Type B pancreatic cell (in vitro differentiated cells): ENCODE measurements at places on chromosomes 12 and 14.

DNA sequence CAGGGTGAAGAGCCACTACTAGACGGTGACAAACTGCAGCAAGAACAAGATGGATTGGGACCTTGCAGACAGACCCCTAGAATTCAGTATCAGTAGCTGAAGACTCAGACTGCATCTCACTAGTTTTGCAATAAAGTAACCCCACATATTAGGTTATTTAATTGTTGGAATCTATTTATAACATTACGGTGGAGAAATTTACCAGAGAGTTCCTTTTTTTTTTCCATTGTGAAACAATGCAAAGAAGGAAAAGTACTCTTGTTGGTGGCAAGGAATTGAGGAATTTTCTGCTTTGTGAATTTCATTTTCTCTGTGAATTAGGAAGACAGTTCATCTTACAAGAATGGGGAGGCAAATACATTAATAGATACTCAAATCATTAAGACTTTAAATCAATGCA is 185.7 kb upstream of the PPFIA2 start:
- no peak for DNase-seq
- H3K4me3 ChIP-seq = no peak overlapping the region
- no peaks in the 10 kb centered on the region for H3K36me3 ChIP-seq
- H3K4me1 ChIP-seq = no peaks in the 10 kb centered on the region

- H3K36me3 ChIP-seq = peaks cover 6% of the 10 kb centered on the region
- peak overlapping the region; percentile 100 for H3K4me3 ChIP-seq
- peak overlapping the region; percentile 99 for H3K27ac ChIP-seq
- no peaks in the 10 kb centered on the region for H3K27me3 ChIP-seq
- peaks cover 28% of the 10 kb centered on the region for H3K4me1 ChIP-seq
Observed at GRCh38 chr12:100268835-100269564, 2.0 kb downstream of the SCYL2 start.

- no peak for DNase-seq
- peak overlapping the region; percentile 9 for H3K4me3 ChIP-seq
- H3K27ac ChIP-seq = peak overlapping the region; percentile 83
- H3K4me1 ChIP-seq = peaks cover 5% of the 10 kb centered on the region
- H3K27me3 ChIP-seq = no peaks in the 10 kb centered on the region
Observed at GRCh38 chr12:87136330-87136976, 880.3 kb upstream of the MGAT4C start.

- H3K4me1 ChIP-seq = no peaks in the 10 kb centered on the region
- H3K27ac ChIP-seq = no peak overlapping the region
- H3K27me3 ChIP-seq = peaks cover 6% of the 10 kb centered on the region
- DNase-seq = no peak
- no peak overlapping the region for H3K4me3 ChIP-seq
- H3K36me3 ChIP-seq = no peaks in the 10 kb centered on the region
Observed at GRCh38 chr14:78131616-78132015, 38.6 kb upstream of the NRXN3 start.

GRCh38 chr14:91878274-91878673 is 10.9 kb upstream of the TC2N start:
- H3K4me3 ChIP-seq = no peak overlapping the region
- H3K27me3 ChIP-seq = peaks cover 4% of the 10 kb centered on the region

DNA sequence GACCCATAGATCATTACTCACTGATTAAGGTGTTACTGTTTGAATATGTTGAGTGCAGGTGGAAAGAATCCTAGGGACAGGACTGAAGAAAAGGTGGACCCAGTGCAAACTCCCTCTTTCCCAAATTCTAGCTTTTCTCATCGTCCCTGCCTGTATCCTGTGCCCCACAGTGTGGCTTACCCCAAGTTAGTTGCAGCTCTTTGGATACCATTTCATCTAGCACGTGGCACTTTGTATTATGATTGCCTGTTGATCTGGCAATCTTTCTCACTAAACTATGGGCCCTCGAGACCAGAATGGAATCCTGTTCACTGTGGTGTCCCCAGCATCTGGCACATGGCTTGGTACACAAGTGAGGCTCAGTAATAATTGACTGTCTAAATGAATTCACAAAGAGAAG is 66.5 kb downstream of the ELK3 start:
- DNase-seq = no peak
- no peak overlapping the region for H3K4me3 ChIP-seq
- H3K27ac ChIP-seq = no peak overlapping the region
- no peaks in the 10 kb centered on the region for H3K27me3 ChIP-seq

- peaks cover 4% of the 10 kb centered on the region for H3K4me1 ChIP-seq
- peak; percentile 60 for DNase-seq
- H3K27ac ChIP-seq = no peak overlapping the region
- peaks cover 29% of the 10 kb centered on the region for H3K27me3 ChIP-seq
- H3K4me3 ChIP-seq = no peak overlapping the region
Observed at GRCh38 chr12:5907807-5908206, 37.3 kb downstream of the ANO2 start.

DNA sequence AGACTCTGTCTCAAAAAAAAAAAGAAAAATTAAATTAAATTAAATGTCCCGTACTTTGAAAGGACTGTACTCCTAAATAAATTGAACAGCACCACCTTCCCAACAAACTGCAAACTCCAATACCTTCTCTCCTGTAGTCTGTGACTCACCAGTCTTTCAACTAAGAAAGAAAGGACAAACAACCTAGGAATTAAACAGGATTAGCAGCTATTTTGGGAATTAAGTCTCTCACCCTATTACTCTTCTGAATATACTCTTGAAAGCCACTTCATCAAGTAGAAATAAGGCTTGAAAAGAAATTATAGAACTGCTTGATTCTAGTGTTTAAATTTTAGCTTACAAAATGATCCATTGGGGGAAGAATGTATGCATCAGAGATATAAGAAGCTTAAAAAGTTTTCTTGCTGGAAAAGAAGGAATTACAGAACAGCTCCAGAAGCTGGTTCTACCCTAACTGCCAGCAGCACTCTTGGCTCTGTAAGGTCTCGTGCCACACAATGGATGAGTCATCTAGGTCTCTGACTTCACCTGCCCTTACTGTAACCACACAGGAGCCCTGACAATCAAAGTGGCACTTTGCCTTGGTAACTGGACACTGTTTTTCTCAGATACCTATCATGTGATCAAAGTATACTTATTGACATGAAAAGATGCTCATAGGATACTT is 57.0 kb upstream of the CERS5 start:
- no peaks in the 10 kb centered on the region for H3K27me3 ChIP-seq
- no peak for DNase-seq
- H3K4me3 ChIP-seq = peak overlapping the region; percentile 33
- H3K4me1 ChIP-seq = peaks cover 18% of the 10 kb centered on the region
- H3K27ac ChIP-seq = peak overlapping the region; percentile 82

GRCh38 chr14:99586054-99586760 is 17.8 kb downstream of the CCDC85C start:
- H3K27ac ChIP-seq = no peak overlapping the region
- no peak overlapping the region for H3K4me3 ChIP-seq
- DNase-seq = no peak
- H3K27me3 ChIP-seq = no peaks in the 10 kb centered on the region

DNA sequence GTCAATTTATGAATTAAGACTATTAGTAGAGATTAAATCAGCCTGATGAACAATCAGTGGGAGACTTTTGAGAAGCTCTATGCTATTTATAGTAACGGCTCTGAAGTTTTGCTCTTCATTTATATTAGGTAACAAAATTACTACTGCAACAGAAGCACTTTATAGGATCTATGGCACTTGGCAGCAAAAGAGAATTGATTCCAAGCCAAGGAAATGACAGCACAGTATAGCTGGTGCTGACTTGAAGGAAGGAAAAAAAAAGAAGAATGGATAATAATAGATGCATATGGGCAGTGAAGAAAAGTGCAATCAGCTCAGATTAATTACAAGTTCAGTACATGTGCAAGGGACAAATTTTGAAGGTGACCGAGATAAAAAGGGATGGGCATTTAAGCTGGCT is 228.2 kb upstream of the PPFIA2 start:
- no peak for DNase-seq
- no peak overlapping the region for H3K27ac ChIP-seq
- H3K27me3 ChIP-seq = no peaks in the 10 kb centered on the region
- H3K4me1 ChIP-seq = no peaks in the 10 kb centered on the region
- H3K36me3 ChIP-seq = no peaks in the 10 kb centered on the region

DNA sequence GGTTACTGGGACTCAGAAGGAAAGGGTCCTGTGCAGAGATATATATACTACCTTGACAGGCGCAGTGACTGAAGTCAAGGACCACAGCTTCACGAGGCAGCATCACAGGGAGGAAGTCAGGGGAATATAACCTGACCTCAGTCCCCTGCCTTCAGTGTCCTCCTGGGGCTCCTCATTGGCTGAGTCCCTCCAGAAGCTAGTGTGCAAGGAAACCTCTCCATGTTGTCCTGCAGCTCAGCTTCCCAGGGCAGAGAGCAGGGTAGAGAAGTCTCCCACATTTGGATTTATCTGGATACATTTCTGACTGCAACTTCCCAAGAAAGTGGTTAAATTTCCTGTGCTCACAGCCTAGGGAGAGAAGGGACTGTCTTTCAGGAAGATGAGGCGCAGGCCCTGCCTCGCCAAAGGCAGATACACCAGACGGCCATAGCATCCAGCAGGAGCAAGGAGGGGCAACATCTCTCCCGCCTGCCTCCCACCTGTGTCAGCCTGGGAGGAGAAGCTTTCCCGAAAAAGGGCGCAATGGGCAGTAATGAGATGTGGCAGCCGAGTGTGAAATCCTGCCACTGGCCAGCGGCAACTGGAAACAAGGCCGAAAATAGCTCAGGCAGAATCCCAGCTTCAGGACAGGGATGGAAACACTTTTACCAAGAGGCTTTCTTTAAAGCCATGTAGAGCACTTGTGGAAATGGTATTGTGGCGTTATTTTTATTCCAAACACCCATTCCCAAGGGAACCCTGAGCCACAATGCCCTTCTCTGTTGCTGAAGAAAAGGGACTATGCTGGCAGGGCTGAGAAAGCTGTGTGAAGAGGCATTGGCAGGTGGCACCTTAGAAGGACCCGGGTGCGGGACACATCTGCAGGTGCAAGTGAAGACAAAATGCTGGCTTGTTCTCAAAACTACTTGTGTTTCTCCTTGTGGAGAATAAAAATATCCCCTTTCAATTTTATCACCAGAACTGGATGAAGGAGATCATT is 54.9 kb upstream of the HIF1A start:
- peaks cover 7% of the 10 kb centered on the region for H3K4me1 ChIP-seq
- no peak overlapping the region for H3K27ac ChIP-seq
- peaks cover 3% of the 10 kb centered on the region for H3K27me3 ChIP-seq
- H3K36me3 ChIP-seq = no peaks in the 10 kb centered on the region
- no peak for DNase-seq
- H3K4me3 ChIP-seq = no peak overlapping the region

DNA sequence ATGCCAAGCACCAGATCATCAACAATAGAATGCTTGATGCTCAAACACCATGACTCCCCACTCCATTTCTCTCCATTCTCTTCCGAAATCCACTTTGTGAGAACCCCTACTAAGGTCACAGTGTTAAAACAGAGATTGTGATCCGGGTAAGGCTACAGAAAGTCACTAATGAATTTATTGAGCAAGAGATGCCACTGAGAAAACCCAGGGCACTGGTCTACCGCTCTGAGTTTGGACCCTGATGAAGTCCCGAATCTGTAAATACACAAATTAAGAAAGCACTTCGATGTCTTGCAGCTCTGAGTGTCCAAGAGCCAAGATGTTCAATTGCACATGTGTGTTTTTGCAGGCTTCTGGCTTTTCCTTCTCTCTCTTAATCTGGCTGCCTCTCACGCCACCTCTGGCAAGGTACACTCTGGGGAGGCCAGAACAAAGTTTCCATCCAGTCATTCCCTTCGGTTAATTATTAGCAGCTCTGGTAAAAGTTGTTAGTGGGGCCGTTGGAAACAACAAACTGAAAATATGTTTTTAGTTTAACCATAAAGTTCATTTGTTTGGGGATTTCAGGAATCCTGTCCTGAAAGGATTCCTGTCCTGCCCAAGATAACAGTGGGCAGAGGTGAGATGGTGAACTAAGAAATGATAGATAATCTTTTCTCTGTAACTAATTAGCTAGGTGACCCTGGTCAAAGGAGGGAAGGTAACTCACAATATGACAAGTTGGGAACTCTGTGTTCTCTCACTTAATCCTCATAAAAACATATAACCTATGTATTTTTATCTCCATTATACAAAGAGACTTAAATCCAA is 75.4 kb downstream of the BTG1 start:
- H3K4me1 ChIP-seq = peaks cover 11% of the 10 kb centered on the region
- H3K4me3 ChIP-seq = no peak overlapping the region
- no peaks in the 10 kb centered on the region for H3K36me3 ChIP-seq
- peak overlapping the region; percentile 47 for H3K27ac ChIP-seq
- no peak for DNase-seq

GRCh38 chr12:119229837-119230236 is 51.1 kb downstream of the HSPB8 start:
- no peak for DNase-seq
- peak overlapping the region; percentile 83 for H3K4me3 ChIP-seq
- peak overlapping the region; percentile 32 for H3K27ac ChIP-seq
- peaks cover 6% of the 10 kb centered on the region for H3K4me1 ChIP-seq

- peak overlapping the region; percentile 65 for H3K4me3 ChIP-seq
- H3K36me3 ChIP-seq = no peaks in the 10 kb centered on the region
- H3K27ac ChIP-seq = peak overlapping the region; percentile 14
- peaks cover 16% of the 10 kb centered on the region for H3K4me1 ChIP-seq
- no peak for DNase-seq
- peaks cover 7% of the 10 kb centered on the region for H3K27me3 ChIP-seq
Observed at GRCh38 chr14:89011355-89012281, 187.2 kb downstream of the TTC8 start.

DNA sequence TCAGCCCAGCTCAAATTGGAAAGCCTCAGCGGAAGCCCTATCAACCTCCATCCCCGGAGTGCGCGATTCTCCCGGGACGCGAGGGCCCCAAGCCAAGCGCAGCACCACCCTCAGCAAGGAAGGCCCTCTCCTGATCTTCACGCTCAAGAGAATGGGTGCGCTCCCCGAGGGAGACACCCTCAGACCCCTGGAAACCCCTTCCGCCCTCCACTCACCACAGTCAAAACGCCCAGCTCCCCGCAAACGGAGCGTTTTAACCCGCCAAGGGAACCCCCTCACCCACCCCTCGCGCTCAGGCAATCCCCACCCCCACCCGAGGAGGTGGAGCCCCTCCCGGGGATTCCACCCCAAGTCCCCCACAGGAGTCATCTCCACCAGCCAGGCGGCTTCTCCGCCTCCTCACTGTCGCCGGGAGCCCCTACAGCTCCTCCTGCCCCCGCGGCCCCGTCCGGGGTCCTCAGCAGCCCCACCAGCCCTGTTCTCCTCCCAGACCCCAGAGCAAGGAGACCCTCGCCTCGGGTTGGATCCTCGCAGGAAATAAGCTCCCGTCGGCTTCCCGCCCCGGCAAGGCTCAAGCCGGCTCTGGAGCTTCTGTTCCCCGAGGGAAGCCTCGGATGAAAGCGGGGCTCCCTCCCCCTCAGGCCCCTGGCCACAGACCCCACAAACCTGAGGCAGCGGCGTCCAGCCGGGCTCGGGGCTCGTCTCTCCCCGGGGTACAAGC is 507 bp downstream of the BAZ2A start:
- peaks cover 8% of the 10 kb centered on the region for H3K36me3 ChIP-seq
- H3K27ac ChIP-seq = peak overlapping the region; percentile 100
- peaks cover 41% of the 10 kb centered on the region for H3K4me1 ChIP-seq
- H3K27me3 ChIP-seq = no peaks in the 10 kb centered on the region
